Camera-type eye (tissue), 1 donor: ENCODE measurements at places on chromosomes 1 and 21. TPM values are rescaled to one million over a fixed set of nuclear protein-coding genes. Genes with fewer than 3 reads are reported as not detected.

The MROH7 gene
- 8.5 TPM for total RNA-seq

The PTPRF gene
- 169 TPM for total RNA-seq

The ZNF644 gene
- 164 TPM for total RNA-seq

The ARV1 gene
- 18.6 TPM for total RNA-seq

The APOBEC4 gene
- not detected for total RNA-seq

The ADAMTS5 gene
- total RNA-seq: 19.0 TPM

The HAO2 gene
- not detected for total RNA-seq

The OR2M7 gene
- total RNA-seq: not detected

The ZNF593OS gene
- total RNA-seq: 41.3 TPM

The FAM72D gene
- total RNA-seq: 0.66 TPM

The GJC2 gene
- 2.1 TPM for total RNA-seq

The BNIPL gene
- total RNA-seq: 9.5 TPM

The DIRAS3 gene
- total RNA-seq: 5.0 TPM

The MCOLN2 gene
- total RNA-seq: 0.71 TPM

The ITLN2 gene
- total RNA-seq: not detected

The TRIM58 gene
- 7.0 TPM for total RNA-seq

The NAV1 gene
- 31.4 TPM for total RNA-seq

The SHISAL2A gene
- 0.38 TPM for total RNA-seq

The RNU1-4 gene
- total RNA-seq: under 0.01 TPM

The ACTN2 gene
- total RNA-seq: 43.1 TPM

The RHD gene
- total RNA-seq: 0.49 TPM

The CLCA4 gene
- not detected for total RNA-seq

The MPZ gene
- 19.4 TPM for total RNA-seq

The NOS1AP gene
- total RNA-seq: 7.9 TPM

The KCNE2 gene
- not detected for total RNA-seq

The PCP4L1 gene
- 31.3 TPM for total RNA-seq

The OR2L13 gene
- 0.71 TPM for total RNA-seq

The CFAP74 gene
- 0.27 TPM for total RNA-seq

The CLCA1 gene
- total RNA-seq: not detected

The OR10J4 gene
- total RNA-seq: not detected

The FAAH gene
- 39.7 TPM for total RNA-seq

The CFAP141 gene
- not detected for total RNA-seq

The SPTA1 gene
- 12.0 TPM for total RNA-seq

The VCAM1 gene
- 17.2 TPM for total RNA-seq

The CAPN8 gene
- total RNA-seq: 0.82 TPM

The ZNF362 gene
- 21.8 TPM for total RNA-seq

The OR2G6 gene
- not detected for total RNA-seq

The SPRR2B gene
- not detected for total RNA-seq

The KIF14 gene
- 4.3 TPM for total RNA-seq

The SPRR5 gene
- not detected for total RNA-seq
